Fibroblast of skin of scalp (primary cell): ENCODE measurements at places on chromosomes 5 and 9.

GRCh38 chr9:69083321-69083720 lies 47.8 kb downstream of the FXN start:
- no peak for DNase-seq

DNA sequence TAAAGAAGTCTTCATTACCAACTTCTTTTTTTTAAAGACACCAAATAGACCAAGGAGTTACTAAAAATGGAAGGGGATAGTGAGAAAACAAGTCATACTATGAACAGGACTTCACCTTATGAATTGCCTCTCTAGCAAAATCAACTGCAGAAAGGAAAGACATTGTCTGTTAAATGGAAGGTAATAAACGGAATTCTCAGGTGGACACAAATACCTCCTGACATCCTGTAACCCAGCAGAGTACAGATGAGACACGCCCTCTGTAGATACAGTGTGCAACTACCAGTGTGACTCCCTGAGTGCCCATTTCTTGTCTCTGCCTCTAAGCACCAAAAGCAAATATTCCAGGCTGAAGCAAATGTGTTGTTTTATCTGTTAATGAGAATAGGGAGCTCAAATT lies 12.2 kb upstream of the PLPP1 start:
- no peak for DNase-seq

GRCh38 chr5:57889558-57889957 lies 406.9 kb upstream of the ACTBL2 start:
- peak; percentile 81 for DNase-seq

DNA sequence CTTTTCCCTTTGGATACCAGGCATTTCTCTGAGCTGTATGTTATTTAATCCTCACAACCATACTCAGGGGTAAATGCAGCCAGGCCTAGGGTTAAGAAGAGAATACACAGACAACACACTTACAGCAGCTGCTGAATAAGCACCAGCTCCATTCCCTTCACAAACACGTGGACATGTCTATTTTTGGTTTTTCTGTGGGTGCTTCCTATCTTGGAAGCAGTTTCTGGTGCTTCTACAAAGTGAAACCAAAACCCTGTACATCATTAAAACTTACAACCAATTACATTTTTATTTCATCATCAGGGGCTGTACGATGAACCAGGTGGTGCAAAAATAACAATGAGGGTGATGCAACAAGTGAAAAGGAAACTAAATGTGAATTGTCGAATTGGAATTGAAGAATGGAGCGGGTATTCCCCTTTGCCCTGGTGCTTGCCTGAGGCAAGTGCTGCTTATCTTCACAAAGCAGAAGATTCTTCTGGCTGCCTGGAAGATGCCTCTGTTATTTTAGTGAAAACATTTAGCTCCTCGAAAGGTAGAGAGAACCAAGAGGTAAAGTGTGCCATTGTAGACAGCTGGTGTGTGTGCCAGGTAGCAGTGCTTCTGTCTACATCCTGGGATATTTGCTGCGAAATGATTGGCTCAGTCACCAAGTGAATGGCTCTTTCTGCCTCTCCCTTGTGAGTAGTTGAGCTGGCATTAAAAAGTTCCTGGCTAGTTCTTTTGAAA lies 18.6 kb upstream of the IFNB1 start:
- DNase-seq = peak; percentile 46

GRCh38 chr5:153276151-153276550 lies 214.3 kb upstream of the GRIA1 start:
- DNase-seq = peak; percentile 50

DNA sequence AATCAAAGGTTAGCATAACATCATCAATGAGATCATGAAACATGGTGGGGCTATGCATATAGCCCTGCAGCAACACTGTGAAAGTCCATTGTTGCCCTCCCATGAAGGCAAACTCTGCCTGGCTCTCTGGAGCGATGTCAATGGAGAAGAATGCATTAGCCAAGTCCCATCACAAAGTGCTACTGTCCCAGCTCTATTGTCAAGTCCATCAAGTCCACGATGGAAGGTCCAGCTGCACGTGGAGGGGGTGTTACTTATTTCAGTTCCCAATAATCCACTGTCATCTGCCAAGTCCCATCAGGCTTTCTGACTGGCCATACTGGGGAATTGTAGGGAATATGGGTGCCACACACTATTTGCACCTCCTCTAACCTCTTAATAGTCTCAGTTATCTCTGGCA lies 10.8 kb downstream of the DMAC1 start:
- no peak for DNase-seq

DNA sequence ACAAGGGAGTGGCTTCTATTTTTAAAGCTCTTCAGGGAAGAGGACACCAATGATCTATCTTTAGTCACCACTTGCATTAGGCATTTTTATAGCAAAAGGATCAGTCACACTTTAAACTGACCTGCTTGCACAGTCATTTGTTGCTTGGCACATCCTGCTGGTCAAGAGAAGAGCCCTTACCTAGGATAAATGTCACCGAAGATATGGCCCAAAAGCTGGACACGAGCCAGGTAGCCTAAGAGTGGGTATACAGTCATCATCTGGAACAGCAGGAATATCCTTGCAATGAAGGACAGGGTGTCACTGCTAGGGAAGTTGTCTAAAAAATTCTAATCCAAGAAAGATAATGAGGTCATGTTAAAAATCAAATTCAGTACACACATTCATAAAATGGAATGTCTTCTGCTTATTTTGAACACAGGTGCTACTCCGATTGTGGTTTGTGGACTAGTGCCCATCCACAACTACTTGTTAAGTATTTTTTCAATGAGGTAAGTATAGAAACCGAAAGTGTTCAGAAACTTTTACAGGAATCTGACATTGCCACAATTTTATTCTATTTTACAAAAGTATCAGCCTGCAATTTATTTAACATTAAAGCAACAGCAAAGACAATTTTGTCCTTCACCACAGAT lies 78.4 kb downstream of the SLC38A9 start:
- peak; percentile 28 for DNase-seq

DNA sequence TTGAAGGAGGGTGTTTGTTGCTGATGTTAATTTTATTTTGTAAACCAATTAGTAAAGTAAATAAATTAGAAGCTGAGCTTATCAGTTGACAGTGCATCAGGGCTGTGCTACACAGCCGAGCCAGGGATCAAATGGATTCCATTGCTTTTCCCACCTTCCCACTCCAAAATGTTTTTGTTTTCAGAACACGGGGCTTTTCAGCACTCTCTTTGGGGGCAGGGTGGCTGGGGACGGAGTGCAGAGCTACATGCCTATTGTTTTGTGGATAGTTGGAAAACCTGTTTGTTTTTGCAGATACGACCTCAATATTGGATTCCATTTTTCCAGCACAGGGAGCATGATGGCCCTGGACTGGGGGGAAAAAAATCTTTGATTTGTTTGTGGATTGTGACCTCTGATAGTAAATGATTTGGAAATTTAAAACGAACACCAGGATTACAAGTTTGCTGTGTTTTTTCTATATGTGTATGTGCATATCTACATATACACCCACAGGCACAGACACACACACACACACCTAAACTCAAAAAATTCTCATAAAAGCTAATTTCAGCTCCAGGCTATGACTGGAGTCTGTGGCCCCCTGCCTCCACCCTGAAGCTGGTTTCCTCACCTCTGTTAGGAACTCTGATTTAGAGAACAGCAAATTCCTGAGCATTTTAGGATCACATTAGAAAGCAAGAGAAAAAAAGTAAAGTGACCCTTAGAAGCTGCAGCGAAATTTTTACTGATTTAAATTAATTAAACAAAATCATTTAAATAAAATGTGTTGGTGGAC lies 371.7 kb upstream of the IRX2 start:
- no peak for DNase-seq

GRCh38 chr9:137411260-137411644 lies 11.7 kb downstream of the EXD3 start:
- DNase-seq = no peak

GRCh38 chr5:159660401-159660800 lies 255.9 kb upstream of the ADRA1B start:
- no peak for DNase-seq

- DNase-seq = no peak
Measured at GRCh38 chr5:123080215-123080614, 8.8 kb upstream of the PRDM6 start.

- peak; percentile 7 for DNase-seq
Measured at GRCh38 chr5:109929911-109930310, 240.2 kb downstream of the MAN2A1 start.

DNA sequence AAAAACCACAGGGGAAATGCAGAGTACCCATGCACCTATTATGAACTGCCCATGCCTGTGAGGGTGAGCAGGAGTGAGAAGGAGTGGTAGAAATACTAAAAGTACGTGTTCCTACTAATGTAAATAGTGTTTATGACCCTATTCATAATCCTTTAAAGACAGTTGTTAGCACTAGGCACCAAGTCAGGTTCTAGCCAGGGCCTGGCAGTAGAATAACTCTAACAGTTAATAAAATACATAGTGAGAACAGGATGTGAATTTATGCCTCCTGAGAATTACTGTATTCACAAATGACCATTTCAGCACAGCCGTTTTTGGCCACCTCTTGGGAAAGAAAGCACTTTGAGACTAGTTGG lies 103.2 kb upstream of the TARS1 start:
- no peak for DNase-seq

DNA sequence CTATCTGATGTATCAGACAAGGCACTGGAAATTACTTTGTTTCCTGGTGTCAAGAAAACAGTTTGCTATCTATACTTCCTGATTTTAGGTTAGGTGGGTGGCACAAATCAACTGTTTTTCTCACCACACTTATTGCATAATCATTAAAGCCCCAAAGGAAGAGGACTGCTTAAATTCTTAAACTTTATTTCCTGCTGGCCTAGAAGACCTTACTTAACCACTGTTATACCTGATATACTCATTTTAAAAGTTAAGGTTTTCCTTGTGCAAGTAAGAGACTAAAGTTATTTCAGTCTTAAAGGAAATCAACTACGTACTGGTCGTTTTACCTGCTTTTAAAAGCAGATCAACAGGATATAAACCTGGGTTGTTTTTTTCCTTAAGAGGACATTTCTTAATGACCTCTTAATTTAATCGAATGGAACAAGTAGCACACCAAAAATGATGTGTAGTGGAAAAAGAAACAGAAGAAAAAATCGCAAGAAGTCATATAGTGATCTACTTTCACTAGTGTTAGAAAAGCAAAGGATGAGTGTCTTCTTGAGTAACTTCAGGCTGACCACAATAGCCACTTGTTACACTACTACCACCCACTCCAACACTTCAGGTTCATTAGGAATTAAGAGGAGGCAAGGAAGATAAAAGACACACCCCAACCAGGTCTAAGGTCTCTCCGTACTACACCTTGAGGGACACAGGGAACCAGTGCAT lies 974 bp downstream of the CLINT1 start:
- no peak for DNase-seq

DNA sequence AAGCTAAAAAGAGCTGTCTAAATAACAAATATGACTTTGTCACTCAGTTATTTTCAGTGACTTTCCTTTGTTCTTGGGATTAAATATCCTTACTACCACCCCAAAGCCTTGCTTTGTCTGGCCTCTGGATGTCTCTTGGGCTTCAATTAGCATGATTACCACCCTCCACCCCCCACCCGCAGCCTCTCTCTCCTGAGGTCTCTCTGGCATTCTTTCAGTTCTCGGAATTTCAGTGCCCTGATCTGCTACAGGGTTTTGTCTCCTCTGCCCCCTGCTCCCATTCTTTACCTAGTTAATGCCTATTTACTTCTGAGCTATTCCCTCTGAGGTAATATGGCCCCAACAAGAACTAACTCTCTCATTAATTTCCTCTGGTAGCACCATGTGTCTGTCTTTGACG lies 376.4 kb downstream of the DEPDC1B start:
- no peak for DNase-seq

DNA sequence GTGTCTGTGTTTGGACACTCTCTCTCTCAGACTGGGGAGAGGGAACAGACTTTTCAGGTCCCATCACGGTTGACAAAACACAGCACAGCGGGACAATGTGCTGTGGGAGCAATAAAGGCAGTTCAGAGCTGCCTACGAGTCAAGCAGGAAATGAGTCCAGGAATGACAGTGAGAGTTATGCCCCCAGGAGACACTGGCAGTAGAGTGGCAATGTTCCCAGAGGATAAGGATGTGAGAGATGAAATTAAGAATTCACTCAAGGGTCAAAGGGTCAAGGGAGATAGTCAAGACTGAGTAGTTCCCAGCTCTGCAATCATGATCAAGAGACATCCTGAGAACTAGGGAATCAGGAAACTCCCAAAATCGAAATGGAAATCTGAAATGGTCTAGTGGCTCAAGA lies 156.1 kb downstream of the LURAP1L start:
- peak; percentile 58 for DNase-seq

DNA sequence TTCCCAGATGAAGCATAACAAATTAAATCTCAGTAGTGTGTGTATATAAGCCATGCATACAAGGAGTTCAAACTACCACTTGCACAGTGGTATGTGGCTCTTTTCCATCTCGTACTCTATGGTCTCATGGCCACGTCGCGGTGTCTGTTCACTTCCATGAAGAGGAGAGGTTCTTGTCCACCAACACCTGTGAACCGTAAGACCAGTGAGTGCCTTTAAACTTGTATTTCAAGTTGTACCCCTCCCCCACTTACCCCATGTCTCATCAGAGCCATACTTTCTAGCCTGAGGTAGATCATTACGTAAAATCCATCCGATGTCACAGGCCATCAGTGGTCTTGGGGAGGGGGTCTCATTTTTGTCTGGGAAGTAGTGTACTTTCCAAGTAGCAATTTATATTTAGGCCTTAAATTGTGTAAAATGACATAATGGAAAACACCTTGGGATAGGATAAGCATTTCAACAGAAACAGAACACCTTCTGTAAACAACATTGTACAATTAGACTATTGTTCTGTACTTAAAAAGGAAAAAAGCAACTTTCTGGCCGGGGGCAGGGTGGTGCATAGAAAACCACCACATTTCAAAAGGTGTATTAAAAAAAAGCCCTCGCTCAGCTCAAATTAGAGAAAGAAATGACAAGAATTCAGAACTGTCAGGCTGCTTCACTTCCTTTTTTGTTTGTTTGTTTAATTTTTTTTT lies 163.0 kb downstream of the SMARCA2 start:
- DNase-seq = no peak

DNA sequence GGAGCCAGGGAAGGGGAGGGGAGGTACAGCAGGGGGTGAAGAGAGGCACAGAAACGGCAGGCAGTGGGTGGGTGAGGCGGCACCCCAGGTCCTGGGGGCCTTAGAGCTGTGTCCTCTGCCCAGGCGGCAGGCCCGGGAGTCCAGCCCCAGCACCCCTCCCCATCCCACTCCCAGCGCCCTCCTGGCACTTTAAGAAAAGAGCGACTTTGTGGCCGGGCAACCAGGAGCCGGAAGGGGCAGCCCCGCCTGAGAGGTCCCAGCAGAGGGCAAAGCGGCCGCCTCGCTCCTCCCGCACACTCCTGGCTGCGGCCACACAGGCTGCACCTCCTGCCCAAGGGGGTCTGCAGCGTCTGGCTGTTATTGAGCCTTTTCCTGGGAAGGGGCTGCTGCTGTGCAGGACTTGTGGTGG lies 42.6 kb downstream of the NACC2 start:
- no peak for DNase-seq
